GOT3 (cell line): ENCODE measurements at places on chromosomes 6 and 20.

DNA sequence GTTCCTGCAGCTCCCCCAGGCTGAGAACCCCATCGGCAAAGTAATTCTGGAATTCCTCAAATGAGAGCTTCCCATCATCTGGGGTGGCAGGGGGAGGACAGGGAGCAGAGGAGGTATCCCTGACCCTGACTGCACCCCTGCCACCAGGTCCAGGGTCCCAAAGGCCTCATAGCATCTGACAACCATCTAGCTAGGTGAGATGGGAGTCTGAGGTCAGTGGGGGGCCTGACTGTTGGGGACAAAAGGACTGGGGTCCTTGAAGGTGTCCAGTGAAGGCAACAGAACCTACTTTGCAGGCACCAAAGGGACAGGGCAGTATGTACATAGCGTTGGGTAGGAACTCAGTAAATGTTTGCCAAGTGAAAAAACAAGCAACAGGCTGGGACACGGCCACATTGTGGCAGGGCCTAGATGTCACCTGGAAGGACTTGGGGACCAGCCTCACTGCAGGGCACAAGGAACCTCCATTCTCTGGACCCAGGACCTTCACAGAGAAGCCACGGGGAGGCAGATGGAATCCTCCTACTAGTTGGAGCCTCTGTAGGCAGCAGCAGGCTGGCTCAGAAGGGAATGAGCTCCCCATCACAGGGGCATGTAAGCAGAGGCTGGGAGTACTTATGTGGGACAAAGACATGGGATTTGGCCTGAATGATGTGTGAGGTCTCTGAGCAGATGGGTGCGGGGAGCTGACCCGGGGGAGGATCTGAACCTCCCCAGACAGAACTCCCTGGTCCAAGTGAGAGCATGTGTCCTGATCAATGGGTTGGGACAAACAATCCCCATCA, 3.3 kb downstream of the NECAB3 start:
- no peak for DNase-seq

- DNase-seq = no peak
Measured at GRCh38 chr20:17542481-17542880, 11.3 kb upstream of the BFSP1 start.

DNA sequence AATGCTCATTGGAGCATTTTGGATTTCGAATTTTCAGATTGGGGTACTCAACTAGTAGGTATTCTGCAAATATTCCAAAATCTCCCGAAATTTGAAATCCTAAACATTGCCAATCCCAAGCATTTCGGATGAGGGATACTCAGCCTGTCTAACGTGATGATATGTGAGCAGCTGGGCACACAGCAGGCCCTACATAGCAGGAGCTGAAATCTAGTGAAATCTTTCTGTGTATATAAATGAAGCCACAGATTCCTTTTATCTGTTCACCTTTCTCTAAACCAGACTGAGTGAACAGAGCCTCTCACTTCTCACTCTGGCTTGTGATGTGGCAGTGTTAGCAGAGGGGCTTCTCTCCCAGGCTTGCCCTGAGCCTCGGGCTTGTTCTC, 17.8 kb downstream of the STX16 start:
- DNase-seq = no peak

GRCh38 chr20:40414843-40415615, 274.0 kb downstream of the MAFB start:
- DNase-seq = no peak

- no peak for DNase-seq
Measured at GRCh38 chr6:110095101-110095500, 84.4 kb downstream of the WASF1 start.

DNA sequence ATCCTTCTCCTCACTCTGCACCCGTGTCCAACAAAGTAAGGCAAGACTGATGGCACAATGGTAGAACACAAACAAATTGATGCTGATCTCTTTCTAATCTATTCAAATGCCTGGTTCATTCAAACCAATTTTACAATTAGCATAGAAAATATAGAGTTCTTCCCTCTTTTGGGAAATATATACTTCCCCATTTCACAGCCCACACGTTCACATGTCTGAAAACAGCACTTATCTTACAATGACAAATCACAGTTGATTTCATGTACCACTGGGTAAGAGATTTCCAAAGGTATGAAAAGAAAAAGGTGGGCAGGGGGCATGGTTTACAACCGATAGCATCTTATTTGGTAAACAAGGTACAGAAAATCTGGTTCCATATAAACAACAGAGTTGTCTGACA, 137.6 kb downstream of the RNGTT start:
- no peak for DNase-seq

DNA sequence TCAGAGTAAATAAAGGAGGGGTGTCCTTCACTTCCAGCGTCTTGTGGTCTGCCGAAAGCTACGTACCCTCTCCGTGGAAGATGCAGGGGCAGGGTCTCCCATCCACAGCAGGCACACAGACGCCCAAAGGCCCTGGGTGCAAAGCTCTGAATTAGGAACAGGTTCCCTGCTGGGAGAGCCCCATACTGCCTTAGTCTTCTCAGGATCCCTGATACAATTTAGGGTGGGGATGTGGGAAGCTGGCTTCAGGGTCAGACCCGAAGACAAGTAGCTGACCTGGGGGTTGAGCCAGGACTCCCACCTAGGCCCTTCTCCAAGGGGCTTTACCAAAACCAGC, 74.1 kb downstream of the TTLL2 start:
- no peak for DNase-seq

GRCh38 chr6:31614684-31615578, at the start of gene AIF1:
Gene AIF1, plus strand, starts transcription at chr6:31615234. Its CDS starts 96 bp downstream, at chr6:31615330.
- DNase-seq = no peak

- DNase-seq = no peak
Measured at GRCh38 chr6:108588586-108588985, 27.9 kb downstream of the FOXO3 start.

DNA sequence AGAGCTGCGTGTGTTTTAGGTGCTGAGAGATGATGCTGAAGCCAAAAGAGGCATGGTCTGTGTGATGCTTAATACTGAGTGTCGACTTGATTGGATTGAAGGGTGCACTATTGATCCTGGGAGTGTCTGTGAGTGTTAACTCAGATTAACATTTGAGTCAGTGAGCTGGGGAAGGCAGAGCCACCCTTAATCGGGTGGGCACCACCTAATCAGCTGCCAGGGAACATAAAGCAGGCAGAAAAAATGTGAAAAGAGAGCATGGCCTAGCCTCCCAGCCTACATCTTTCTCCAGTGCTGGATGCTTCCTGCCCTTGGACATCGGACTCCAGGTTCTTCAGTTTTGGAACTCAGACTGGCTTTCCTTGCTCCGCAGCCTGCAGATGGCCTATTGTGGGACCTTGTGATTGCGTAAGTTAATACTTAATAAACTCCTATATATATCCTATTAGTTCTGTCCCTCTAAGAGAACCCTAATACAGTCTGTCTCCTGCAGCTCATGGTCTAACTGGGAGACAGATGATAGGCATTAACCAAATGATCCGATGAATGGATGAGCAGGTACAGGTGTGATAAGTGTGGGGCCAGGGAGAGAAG, 91.6 kb downstream of the TFAP2C start:
- DNase-seq = no peak

DNA sequence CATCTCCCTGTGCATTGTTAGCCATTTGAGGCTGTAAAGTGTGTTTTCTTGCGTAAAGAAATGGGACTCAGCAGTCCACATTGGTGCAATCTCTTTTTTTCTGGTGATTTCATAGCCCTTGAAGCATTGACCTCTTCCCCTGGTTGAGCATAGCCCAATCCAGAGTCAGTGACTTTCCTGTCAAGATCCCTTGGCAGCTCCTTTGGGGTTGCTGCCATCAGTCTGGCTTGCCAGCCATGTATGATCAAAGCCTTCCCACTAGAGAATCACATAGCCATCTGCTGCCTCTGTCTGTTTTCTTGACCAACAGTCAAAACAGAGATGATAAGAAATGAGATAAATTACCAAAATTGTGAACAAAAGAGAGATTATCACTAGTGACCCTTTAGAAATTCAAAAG, 19.6 kb downstream of the HLA-A start:
- no peak for DNase-seq

DNA sequence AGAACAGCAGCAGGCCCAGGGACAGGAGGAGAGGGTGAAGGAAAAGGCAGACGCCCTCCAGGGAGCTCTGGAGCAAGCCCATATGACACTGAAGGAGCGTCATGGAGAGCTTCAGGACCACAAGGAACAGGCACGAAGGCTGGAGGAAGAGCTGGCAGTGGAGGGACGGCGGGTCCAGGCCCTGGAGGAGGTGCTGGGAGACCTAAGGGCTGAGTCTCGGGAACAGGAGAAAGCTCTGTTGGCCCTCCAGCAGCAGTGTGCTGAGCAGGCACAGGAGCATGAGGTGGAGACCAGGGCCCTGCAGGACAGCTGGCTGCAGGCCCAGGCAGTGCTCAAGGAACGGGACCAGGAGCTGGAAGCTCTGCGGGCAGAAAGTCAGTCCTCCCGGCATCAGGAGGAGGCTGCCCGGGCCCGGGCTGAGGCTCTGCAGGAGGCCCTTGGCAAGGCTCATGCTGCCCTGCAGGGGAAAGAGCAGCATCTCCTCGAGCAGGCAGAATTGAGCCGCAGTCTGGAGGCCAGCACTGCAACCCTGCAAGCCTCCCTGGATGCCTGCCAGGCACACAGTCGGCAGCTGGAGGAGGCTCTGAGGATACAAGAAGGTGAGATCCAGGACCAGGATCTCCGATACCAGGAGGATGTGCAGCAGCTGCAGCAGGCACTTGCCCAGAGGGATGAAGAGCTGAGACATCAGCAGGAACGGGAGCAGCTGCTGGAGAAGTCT, 25.5 kb downstream of the C20orf173 start:
- DNase-seq = no peak

- no peak for DNase-seq
Measured at GRCh38 chr20:33651562-33652048, 10.5 kb upstream of the C20orf144 start.

GRCh38 chr6:148398678-148399077, 56.0 kb downstream of the SASH1 start:
- DNase-seq = no peak

- DNase-seq = peak; percentile 52
Measured at GRCh38 chr6:45445749-45446549, 68.2 kb upstream of the SUPT3H start.

- no peak for DNase-seq
Measured at GRCh38 chr6:209432-210103, 82.7 kb upstream of the DUSP22 start.

DNA sequence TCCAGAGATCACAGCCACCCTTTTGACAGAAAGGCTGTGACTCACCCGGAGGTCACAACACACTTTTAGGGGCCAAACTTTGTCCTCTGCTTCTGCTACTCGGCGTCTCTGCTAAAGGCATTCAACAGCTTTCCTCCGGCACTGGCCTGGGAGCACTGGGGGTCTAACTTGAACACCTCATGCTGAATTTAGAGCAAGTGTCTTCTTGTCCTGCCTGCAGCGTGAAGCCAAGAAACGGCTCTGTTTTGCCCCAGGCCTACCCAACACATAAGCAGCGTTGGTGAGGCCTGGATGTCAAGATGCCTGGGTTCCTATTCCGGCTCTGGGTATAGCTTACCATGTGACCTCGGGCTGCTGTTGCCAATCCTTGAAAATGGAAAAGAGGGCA, 2.3 kb downstream of the CDH22 start:
- DNase-seq = no peak

DNA sequence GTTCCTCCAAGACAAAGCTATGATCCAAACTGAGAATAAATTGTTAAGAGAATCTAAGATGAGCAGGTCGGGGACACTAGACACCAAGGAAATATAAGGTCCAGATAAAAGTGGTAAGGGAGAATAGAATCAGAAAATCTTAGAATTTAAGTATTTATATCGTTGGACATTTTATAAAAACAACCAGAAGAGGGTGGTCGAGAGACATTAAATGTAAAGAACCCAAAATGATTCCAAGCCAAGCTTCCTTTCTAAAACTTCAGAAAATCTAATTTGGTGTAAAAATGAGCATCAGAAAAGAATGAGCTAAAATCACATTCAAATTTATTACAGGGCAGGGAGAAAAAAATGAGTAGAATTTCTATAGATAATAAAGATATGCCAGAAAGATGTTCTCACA, 97.8 kb upstream of the OGFRL1 start:
- no peak for DNase-seq
